ENCODE measurements at places on chromosomes 6 and 20.

GRCh38 chr6:47188588-47189021, 121.1 kb downstream of the TNFRSF21 start:
- DNase-seq: no peak

DNA sequence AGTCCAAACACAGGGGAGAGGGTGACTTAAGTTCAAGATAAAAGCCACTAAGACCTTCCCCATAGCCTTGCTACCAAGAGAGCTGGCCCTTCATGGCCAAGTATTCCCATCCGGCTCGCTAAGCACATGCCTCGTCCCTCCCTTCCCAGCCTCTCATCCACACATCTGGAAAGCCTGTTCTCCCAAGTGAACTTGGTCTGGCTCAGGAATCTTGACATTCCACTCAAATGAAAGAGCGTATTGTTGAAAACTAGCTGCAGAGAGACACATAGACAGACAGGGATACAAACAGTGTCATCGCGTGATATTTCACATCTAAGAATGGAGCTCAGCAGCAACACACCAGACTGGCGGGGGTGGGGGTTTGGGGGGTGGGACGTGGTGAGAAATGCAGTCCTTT, 182.8 kb upstream of the FOXQ1 start:
- DNase-seq: no peak

GRCh38 chr6:136992113-136992512, 52.7 kb downstream of the IL20RA start:
- no peak for DNase-seq

GRCh38 chr20:59082077-59082740, 39.6 kb upstream of the PRELID3B start:
- no peak for DNase-seq

- DNase-seq: no peak
Observed at GRCh38 chr6:12078014-12078413, 65.9 kb downstream of the HIVEP1 start.

DNA sequence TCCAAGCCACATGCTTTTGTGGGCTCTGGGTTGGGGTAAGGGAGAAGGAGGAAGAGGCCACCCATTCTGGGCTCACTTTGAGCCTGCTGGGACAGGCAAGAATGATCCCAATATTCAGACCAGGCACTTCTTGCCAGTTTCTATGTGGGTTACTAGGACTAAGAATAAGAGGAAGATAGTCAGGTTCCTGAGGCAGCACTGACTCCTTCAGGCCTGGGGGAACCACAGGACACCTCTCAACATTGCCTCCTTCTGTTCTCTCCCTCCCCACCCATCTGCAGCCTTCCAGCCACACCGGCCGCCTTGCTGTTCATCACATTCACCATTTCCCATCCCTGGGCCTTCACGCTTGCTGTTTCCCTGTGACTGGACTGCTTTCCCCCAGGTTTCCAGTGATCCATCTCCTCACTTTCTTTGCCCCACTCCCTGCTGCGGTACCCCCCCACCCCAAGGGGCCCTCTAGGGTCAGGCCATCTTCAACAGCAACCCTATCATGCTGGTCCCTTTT, 69.2 kb upstream of the SIRPA start:
- no peak for DNase-seq

GRCh38 chr20:45404438-45404837, 3.7 kb upstream of the DBNDD2 start:
- no peak for DNase-seq

- no peak for DNase-seq
Observed at GRCh38 chr6:96086745-96087144, 71.0 kb downstream of the FUT9 start.

DNA sequence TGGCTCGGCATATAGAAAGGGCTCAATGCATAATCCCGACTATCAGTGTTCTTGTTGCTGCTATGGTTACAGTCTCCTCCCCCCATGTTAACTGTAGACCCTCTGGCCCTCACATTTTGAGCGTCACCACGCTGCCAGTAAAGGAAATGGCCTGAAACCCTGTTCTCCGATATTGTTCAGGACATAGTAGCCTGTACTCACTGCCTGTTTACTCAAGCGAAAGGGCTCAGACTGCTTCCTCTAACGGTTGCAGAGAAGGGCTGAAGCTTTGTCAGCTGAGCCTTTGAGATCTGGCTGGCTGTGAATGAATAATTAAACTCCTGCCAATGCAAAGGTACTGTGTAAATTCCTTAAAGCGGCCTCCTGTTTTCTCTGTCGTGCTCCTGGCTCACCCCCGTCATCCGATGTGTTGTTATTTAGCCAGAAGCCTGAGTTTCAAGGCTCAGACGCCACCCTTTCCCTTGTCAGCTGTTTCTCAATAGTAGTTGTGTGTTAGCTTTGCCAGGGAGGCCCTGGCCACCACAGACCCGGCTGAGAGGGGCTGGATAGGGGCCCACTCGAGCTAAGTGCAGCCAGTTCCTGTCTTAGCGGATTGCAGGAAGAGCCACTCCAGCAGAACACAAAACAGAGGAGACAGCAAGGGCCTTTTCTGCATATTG, 31.2 kb upstream of the RALGAPA2 start:
- no peak for DNase-seq

GRCh38 chr20:40562031-40562430, 127.0 kb downstream of the MAFB start:
- DNase-seq: no peak

- DNase-seq: no peak
Observed at GRCh38 chr20:50721881-50722281, 9.5 kb upstream of the PARD6B start.

GRCh38 chr6:2376429-2377355, 131.3 kb upstream of the GMDS start:
- DNase-seq: no peak

DNA sequence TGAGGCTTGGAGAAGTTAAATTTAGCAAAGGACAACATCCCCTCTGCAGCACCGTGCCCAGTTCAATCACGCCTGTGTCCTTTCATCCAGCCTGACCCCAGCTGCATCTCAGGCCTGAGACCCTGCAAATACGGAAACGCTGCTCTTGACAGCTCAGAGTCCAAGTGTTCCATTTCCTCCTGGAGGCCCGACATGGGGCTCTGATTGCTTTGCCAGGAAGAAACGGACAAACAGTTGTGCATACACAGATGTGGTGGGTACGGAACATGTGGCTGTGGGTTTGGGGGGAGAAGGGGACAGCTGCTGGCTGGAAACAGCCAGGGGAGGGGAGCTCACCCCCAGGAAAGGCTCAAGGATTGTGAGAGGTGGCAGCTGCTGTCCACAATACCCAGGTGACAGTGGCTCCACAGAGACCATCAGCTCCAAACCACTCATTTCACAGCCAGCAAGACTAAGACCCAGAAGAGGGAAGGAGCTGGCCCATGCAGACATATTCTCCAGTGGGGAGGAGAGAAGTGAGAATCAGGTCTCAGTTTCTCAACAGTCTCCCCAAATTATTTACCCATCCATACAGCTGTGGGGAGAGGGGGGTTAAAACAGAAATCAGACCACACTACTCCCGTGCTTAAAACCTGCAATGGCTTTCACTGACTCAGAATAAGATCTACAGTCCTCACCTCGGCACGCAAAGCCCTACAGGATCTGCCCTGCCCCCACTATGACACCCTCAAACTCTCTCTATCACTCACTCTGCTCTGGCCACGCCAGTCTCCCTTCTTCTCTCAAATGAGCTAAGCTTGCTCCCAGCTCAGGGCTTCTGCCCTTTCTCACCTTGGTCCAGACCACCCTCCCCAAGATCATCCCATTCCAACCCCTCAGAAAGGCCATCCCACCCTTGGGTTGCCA, 89.1 kb downstream of the PREX1 start:
- peak; percentile 50 for DNase-seq

DNA sequence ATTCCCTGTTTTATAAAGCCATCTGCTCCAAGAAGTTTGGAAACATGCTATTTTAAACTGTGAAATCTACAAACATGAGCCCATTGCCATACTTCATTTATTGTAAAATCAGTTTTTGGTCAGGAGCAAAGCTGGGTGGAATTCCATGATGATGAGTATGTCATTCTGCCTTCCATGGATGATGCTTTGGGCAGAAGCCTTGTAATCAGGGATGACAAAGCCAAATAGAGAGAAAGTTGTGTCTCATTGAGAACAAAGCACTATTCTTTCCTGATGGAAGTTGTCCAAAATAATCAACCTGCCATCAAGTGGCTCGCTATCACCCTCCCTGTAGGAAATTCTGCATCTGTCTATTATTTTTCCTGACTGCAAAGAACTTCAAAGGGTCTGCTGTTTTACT, 313.0 kb upstream of the DEFB112 start:
- no peak for DNase-seq

DNA sequence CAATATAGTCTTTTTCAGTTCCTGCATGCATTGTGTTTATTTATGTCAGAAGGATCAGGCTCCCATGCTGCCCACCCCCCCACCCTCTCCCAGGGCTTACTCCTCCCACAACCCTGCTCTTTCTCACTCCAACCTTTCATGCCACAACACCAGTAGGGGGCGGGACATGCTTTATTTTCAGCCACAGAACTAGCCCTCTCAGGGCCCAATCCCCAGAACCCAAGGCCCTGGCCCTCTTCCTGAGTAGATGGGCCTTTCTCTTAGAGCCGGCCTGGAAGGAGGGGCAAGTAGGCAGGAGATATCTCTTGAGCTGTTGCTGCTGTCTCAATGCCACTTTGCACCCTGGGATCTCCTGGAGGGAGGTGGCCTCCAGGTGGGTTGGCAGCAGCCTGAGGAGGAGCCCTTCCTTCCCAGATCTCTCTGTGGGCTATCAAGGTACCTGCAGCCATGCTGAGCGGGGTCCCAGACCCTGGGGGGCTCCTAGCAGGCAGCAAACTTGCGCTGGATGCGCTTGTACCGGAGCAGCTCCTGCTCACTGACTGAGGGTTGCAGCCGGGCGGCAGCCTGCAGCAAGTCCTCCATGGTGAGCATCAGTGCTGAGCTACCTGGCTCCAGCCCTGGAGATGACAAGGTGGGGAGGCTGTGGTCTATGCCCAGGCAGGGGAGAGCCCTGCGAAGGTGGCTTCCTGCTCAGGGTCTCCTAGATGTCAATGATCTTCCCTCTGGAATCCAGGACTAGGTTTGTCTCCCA, 3.5 kb downstream of the GNMT start:
- DNase-seq: no peak

DNA sequence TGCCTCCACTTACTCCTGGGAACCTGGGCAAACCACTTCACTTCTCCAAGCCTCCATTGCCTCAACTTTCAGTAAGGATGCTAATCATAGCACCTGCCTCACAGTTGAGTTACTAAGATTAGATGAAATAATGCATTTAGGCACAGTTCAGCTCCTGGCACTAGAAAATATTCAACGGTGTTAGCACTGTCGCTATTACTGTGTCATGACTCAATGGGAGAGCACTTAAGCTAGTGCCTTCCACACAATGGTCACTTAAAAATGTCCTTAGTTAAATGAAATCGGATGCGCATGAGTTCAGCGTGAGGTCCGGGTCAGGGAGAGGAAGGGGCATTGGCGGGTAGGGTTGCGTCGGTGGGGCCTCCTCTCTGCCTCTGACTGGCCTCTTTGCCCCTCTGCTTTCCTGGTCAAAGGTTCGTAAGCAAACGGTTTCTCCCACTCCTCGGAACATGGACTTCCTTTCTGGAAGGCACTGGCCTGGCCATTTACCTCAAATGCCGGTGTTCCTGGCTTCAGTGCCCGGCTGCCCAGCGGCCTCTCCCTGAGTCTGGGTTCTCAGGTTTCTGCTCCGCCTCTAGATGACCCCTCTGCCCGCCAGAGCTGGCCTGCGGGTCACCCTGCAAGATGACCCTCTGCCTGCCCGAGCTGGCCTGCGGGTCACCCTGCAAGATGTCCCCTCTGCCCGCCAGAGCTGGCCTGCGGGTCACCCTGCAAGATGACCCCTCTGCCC, 123.8 kb upstream of the QKI start:
- DNase-seq: no peak

DNA sequence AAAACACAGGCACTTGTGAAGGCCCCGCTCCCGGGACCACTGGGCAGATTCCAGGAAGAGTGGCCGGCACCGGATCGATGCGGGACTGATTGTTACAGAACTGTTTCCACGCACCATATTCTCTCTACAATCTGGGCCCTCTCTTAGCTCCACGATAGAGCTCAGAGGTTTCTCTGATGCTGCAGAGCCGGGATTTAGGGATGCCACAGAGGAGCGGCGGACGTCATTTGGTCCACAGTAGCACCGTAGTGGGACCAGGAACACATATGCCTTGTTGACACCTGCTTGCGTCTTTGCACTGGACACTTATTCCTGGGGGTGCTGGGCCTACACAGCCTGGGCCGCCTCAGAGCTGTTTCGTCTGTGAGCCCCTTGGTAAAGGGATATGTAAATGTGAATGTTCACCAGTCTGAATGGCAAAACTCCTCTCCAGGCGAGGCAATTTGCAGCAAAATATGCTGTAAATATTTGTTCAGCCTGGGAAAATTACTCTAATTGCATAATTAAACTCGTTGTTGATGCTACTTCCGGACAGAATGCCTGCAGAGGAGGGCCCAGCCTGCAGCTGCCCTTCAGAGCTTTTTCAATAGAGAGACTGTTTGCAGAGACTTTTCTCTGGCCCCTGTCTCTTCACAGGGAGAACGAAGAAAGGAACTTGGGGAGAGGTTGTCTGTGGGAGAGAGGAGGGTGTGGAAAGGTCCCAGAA, 9.4 kb downstream of the PCK1 start:
- DNase-seq: no peak

DNA sequence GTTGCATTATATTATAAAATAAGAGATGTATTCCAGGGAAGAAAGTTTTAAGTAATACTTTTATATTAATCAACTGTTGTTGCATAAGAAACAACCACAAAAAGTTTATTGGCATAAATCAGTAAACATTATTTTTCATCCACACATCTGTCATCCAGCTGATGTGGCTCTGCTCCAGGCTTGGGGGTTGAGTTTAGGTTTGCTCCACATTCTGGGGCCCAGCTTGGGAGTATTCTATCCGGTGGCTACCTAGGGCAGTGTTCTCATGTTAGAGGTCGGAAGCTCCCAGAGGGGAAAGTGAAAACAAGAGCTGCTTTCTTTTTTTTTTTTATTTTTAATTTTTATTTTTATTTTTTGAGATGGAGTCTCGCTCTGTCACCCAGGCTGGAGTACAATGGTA, 728.4 kb upstream of the FLRT3 start:
- DNase-seq: no peak

- DNase-seq: no peak
Observed at GRCh38 chr6:136306466-136306865, 16.8 kb upstream of the BCLAF1 start.

- no peak for DNase-seq
Observed at GRCh38 chr6:44135173-44135758, 7.9 kb downstream of the TMEM63B start.

GRCh38 chr6:108464418-108465097, 96.2 kb upstream of the FOXO3 start:
- DNase-seq: no peak

GRCh38 chr20:37222086-37222485, 39.5 kb downstream of the GHRH start:
- no peak for DNase-seq

DNA sequence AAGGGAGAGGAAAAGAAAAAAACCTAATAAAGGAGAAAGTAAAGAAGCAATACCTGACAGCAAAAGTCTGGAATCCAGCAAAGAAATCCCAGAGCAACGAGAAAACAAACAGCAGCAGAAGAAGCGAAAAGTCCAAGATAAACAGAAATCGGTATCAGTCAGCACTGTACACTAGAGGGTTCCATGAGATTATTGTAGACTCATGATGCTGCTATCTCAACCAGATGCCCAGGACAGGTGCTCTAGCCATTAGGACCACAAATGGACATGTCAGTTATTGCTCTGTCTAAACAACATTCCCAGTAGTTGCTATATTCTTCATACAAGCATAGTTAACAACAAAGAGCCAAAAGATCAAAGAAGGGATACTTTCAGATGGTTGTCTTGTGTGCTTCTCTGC, 70.8 kb upstream of the RNF146 start:
- no peak for DNase-seq
